ENCODE measurements at places on chromosomes 11 and 22. TPM values are rescaled to one million over a fixed set of nuclear protein-coding genes. Genes with fewer than 3 reads are reported as not detected.

The CTSD gene
- total RNA-seq, result 590 TPM

The C11orf97 gene
- total RNA-seq, result not detected

The ARHGAP20 gene
- not detected for total RNA-seq

The FAM180B gene
- 1.2 TPM for total RNA-seq

The APLNR gene
- total RNA-seq, result not detected

The OR9Q1 gene
- total RNA-seq, result not detected

The IL18BP gene
- 12.8 TPM for total RNA-seq

The OR52I2 gene
- total RNA-seq, result not detected

The SULT4A1 gene
- total RNA-seq, result not detected

The TRIM51 gene
- not detected for total RNA-seq

The GRIK4 gene
- total RNA-seq, result not detected

The ARL2 gene
- 57.2 TPM for total RNA-seq

The ABCC8 gene
- total RNA-seq, result 3.9 TPM

The SNAP29 gene
- total RNA-seq, result 8.8 TPM

The KCNK4 gene
- total RNA-seq, result not detected

The IGLL1 gene
- 0.55 TPM for total RNA-seq

The CD3E gene
- total RNA-seq, result 15.8 TPM

The TPBGL gene
- not detected for total RNA-seq

The GPR83 gene
- not detected for total RNA-seq

The MYBPC3 gene
- not detected for total RNA-seq

The HARBI1 gene
- total RNA-seq, result 3.7 TPM

The KREMEN1 gene
- 18.1 TPM for total RNA-seq

The CASP5 gene
- not detected for total RNA-seq

The FAT3 gene
- 3.3 TPM for total RNA-seq

The MUC2 gene
- 0.43 TPM for total RNA-seq

The NLRP6 gene
- 0.45 TPM for total RNA-seq

The ASRGL1 gene
- 68.1 TPM for total RNA-seq

The XNDC1N gene
- total RNA-seq, result not detected

The PTPRCAP gene
- total RNA-seq, result 15.2 TPM

The C1QTNF4 gene
- 1.3 TPM for total RNA-seq

The WNT11 gene
- total RNA-seq, result not detected

The MUC5AC gene
- total RNA-seq, result 266 TPM

The TUG1 gene
- 52.1 TPM for total RNA-seq

The DEUP1 gene
- not detected for total RNA-seq

The MMP1 gene
- not detected for total RNA-seq

The FXYD2 gene
- total RNA-seq, result not detected

The CBLIF gene
- total RNA-seq, result 2.9 TPM

The APOA1 gene
- not detected for total RNA-seq

The PGA4 gene
- total RNA-seq, result 386 TPM

The SCARF2 gene
- 6.4 TPM for total RNA-seq

The PRMT3 gene
- total RNA-seq, result 34.7 TPM

The GLYATL1 gene
- not detected for total RNA-seq

The OR51B4 gene
- not detected for total RNA-seq

The RGL4 gene
- not detected for total RNA-seq

The KRTAP5-2 gene
- not detected for total RNA-seq

The SOX10 gene
- not detected for total RNA-seq

The FGF4 gene
- total RNA-seq, result not detected

The VWA5A gene
- 111 TPM for total RNA-seq

The OR8G5 gene
- total RNA-seq, result not detected

The NXPE4 gene
- not detected for total RNA-seq

The PRCP gene
- total RNA-seq, result 33.8 TPM

The SCGB1D2 gene
- not detected for total RNA-seq
